NCI-H526 (cell line): ENCODE measurements at places on chromosomes 11 and 22.

GRCh38 chr11:1008001-1008802, 28.3 kb downstream of the MUC6 start:
- DNase-seq: no peak

DNA sequence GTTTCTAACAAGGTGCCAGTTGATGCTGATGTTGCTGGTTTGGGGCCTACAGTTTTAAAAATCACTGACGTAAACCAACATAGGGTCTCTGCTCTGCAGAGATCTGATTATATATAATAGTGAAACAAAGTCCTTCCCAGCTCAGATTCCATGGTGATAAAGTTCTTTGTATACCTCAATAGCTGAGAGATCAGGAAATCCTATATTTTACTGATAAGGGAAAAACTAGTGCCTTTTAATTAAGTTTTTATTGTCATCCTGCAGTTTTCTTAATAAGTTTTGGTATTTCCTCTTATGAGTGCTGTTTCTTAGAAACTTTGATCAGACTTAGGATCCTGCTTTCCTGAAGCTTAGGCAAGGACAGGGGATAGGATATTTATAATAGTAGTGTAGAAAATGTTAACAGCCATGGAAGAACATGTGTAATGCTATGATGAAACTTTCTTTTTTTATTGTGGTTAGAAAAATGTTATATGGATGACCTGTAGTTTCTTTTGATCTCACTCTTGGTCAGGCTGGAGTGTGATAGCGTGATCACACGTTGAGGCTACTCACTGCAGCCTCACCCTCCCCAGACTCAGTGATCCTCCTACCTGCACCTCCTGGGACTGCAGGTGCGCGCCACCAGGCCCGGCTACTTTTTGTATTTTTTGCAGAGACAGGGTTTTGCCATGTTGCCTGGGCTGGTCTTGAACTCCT, 14.1 kb downstream of the CAPRIN1 start:
- DNase-seq: no peak

- no peak for DNase-seq
Measured at GRCh38 chr22:31768422-31769059, 14.7 kb downstream of the DEPDC5 start.

GRCh38 chr11:87392665-87393064, 354.9 kb downstream of the TMEM135 start:
- no peak for DNase-seq

- DNase-seq: no peak
Measured at GRCh38 chr22:42910221-42910942, 53.3 kb upstream of the ARFGAP3 start.
